HAP-1 (cell line): ENCODE measurements at places on chromosomes 6 and 20.

DNA sequence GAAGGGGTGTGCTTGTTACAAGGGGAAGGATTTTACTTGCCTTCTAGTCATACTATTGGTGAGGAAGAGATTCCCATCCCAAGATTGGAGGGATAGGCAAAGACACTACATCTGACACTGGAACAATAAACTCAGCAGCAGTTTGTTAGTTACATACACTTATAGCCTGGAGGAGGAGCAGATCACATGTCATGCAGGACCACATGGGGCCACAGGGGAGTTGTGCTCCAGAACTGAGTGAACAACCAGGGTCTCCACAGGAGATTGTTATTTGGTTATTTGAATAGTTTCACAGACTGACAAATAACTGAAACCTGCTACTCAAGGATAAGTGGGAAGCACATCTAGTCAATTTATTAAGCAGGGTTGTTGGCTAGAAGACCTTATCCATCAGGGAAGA lies 559.4 kb upstream of the MANEA start:
- DNase-seq: no peak

GRCh38 chr6:147508042-147508865 lies at the start of gene SAMD5:
Gene SAMD5 (plus strand): TSS chr6:147508690. CDS start chr6:147508929, 239 bp downstream.
- peak; percentile 77 for DNase-seq

DNA sequence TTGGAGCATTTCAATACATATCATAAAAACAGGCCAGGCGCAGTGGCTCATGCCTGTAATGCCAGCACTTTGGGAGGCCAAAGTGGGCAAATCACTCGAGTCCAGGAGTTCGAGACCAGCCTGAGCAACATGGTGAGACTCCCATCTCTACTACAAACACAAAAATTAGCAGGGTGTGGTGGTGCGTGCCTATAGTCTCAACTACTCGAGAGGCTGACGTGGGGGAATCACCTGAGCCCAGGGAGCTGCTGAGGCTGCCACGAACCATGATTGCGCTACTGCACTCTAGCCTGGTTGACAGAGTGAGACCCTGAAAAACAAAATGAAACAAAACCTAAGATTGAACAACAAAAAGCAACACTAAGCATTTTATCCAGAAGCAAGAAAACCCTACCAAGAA lies 47.2 kb downstream of the BACH2 start:
- DNase-seq: no peak

DNA sequence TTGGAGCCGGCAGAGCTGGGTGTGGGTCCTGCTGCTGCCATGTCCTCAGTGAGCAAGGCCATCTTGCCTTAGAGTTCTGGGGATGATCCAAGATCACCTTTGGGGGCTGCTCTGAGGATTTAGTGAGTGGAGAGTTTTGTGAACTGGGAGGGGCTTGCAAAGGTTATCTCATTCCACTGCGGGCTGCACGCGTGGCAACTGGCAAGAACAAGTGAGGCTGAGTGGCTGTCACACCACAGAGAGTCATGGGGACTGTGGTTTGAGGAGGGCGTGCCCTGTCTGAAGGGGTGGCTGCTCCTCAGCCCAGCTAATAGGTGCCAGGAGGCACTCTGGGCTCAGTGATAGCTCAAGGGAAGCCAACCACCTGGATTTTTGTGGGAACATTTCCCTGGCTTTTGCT lies 37.6 kb downstream of the TTLL9 start:
- no peak for DNase-seq

GRCh38 chr6:134741200-134741536 lies 208.7 kb downstream of the ALDH8A1 start:
- DNase-seq: no peak

DNA sequence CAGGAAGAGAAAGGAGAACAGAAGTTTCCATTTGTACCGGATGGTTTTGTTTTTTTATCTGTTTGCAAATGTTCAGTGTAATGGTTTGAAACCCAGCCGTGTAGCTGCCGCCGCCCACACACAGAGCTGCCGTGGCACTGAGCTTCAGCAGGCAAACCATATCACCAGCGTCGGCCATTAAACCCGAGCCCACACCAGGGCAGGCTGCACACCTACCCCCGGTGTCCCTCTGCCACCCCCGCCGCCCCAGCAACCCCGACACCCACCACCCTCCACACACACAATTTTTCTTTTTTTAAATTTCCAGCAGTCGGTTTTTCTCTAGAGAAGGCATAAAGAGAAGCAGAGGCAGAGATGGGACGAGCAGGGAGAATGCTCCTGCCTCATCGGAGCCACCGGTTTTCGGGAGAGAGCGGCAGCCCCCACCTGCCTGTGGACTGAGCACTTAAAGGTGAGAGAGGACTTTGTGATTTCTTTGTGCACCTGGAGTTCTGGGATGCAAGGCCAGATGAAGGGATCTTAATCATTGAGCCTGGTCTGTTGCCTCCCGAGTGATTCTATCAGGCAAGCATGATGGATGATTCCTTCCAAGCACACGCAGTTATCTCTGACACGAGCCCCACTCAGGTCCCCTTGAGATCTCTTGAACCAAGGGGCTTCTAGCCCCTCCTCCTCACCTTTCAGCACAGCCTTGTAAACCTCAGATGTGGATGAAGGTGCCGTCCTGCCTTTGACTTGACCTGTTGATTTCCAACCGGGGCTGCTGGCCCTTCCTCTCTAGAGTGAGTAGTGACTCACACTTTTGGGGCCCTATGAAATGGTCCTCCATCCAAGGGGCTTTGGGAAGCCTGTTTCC lies 17.5 kb upstream of the ZNF831 start:
- no peak for DNase-seq

DNA sequence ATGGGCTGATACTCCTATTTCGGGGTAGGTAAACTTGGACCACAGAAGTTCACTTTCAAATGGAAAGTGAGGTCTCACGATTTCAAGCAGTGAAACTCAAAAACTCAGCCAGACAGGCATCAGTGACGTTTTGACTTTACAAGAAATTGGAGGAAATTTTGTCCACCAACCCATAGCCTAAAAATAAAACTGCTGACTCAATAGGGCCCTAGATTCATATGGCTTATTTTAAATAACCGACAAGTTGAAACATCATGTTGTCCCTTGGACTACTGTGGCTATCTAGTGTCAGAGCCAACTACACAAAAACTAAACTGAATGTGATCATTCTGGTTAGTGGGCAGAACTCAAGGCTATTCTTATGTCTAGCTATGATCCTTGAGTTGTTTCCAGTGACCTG lies 486.3 kb downstream of the GRIK2 start:
- no peak for DNase-seq

DNA sequence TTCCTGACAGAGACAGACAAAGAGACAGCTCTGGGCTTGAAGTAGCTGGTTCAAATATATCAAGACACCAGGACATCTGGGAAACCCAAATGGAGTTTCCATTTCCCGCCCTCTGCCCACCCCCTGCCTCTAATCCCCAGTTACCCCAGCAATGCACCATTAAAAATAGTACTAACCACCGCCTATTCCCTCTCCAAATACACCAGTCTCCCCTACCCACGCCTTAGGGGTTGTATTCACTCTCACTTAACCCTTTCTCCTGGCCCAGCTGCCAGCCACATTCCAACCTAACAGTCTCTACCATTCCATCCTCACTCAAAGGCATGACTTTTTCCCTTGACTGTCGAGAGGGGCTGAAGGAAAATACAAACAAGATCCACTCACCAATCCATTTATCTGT lies 22.4 kb downstream of the GABBR1 start:
- DNase-seq: no peak

GRCh38 chr6:56406276-56407269 lies 159.2 kb upstream of the COL21A1 start:
- DNase-seq: no peak

- DNase-seq: no peak
Measured at GRCh38 chr6:131890091-131890490, 61.1 kb downstream of the CCN2 start.

DNA sequence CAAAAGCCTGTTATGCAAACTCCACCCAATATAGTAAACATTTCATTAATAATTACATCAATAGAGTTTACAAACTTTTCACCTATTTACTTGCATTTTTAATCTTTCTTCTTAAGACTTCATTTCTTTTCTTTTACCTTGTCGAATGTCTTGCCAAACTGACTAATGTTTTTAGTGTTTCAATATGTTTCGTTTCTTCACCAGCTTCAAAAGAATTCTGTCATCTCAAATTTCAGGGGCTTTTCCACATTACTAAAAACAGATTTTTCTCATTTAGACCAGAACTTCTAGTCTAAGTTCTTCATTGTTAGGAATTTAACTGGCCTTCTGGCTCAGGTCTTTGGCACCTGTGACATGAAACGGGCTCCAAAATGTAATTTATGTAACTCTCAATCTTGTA lies 196.5 kb downstream of the ARHGAP18 start:
- no peak for DNase-seq

DNA sequence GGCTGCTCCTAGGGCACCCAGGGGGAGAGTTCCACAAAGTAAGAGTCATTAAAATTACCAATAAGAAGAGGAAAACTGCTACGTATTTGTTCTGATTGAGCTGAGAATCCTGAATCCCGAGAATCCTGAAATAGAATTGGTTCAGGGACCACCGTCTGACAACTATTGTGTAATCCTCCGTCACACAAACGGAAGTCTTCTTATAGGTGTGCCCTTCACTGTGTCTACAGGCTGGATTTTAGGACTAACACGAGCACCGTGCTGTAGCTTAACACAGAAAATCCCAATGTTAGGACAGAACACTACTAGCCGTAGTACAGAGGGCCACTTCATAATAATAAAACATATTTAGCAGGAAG lies 50.6 kb upstream of the RNF182 start:
- DNase-seq: no peak

DNA sequence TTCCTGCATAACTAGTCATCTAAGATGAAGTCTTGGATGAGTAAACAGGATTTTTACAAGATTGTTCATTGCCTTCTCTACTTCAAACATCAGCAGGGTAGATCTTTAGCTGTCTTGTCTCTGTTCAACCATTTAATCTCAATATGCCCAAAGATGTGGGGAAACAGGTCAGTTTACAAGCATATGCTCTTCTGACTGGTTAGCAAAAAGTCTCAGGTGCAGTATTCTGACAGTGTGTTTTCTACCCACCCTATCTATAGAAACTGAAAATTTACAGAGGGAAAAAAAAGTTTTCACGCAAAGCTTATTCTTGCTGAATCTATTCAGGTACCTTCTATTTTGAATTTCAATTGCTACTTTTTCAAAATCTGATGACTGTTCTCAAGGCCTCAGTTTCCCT lies 29.0 kb downstream of the MAP3K5 start:
- no peak for DNase-seq
